NCI-H2227 treated with DMSO at 0.1 percent for 48 hours (cell line): ENCODE measurements at places on chromosomes 3 and 15.

GRCh38 chr3:81549388-81549787, 212.1 kb downstream of the GBE1 start:
- DNase-seq, result no peak

DNA sequence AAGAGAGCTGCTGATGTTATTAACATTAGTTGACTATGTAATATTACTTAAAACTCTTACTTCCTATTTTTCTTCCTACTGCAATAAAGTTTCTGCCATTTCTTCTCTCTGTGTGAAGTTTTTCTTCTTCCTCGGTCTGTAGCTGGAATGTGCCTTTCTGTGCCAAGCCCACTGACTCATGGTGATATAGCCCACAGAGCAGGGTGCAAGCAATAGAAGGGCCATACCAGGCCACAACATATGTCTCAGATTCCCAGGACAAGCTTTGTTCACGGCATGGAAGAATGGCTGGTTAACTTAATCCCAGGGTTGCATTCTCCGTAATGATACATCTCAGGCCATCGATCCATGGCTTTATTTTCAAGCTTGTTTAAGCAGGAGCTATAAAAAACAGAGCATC, 815.3 kb downstream of the TUSC7 start:
- DNase-seq, result no peak

DNA sequence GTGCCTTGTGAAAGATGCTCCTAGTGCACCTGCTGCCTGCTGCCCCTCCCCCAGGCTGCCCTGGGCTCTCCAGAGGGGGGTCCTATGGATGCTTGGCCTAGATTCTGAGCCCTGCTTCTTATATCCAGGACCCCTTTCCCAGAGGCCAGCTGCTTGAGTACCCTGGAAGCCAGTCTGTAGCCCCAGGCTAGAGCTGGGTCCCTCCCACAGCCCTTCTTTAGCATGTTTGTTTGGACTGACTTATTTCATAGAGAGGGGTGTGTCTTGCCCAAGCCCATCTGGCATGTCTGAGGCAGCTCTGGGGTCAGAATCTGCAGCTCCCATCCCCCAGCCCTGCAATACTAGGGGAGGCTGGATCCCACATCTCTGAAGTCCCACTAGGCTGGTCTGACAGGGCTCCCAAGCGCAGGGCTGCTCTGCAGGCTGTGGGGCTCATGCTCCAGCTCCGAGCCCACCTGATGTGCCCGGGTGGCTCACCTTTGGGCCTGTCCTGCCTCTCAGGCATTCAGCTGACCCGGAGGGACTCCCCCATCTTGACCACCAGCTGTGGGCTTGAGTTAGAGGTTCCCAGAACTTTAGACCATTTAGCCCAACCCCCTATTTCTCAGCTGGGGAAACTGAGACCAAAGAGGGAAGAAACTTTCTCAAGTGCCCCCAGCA, 3.1 kb downstream of the CHRNB4 start:
- DNase-seq, result no peak

- DNase-seq, result no peak
These were observed 68.1 kb downstream of the SENP2 start for GRCh38 chr3:185653949-185654757.

DNA sequence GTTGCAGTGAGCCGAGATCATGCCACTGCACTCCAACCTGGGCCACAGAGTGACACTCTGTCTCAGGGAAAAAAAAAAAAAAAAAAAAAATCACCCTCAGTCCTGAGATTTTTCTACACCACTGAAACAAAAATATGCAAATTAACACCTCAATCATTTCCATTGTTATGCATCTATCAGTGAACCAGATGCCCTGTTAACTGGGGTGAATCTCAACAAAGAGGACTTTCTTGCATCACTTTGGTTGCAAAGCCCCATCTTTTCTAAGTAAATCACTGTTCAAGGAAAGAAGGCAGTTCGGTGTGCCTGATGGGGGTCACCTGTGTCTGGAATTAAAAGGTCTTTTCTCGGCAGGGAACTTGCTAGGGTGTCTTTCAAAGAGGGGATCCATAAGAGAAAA, 421.6 kb downstream of the EPHB1 start:
- no peak for DNase-seq

DNA sequence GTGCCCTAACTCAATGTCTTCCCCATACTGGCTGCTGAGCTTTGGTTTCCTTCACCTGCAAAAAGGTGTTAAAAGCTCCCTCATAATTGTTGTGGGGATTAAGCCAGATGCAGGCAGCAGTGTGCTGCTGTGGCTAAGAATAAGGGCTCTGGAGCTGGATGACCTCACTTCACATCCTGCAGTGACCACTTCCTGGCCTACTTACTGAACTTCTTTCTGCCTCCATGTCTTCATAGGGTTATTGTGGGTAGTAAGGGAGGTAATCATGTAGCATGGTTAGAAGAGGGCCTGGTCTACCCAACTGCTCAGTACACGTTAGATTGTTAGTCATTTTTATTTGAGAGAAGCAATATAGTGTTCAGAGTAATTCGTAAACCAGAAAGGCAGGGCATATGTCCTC, 18.4 kb downstream of the GYG1 start:
- no peak for DNase-seq

GRCh38 chr3:195003006-195003892, 267.7 kb downstream of the XXYLT1 start:
- no peak for DNase-seq

GRCh38 chr3:184672977-184673870, 38.6 kb downstream of the MAGEF1 start:
- DNase-seq, result no peak

- no peak for DNase-seq
These were observed 82.3 kb downstream of the AAGAB start for GRCh38 chr15:67172172-67172571.

DNA sequence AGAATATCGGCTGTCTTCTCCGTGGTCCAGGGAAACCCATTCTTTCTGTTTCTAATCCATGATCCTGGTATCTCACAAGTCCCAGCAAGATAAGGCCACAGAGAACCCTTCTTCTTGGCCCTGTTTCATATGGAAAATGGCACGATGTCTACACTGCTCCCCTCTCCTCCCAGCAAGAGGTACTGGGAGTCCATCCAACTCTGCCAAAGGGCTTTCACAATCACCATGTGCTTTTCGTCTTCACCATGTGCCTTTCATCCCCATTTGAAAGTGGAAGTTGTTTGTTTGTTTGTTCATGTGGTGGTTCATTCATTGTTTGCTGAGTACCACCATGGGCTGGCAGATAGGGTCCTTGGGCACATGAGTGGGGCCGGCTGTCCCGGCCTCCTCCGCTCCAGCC, 5.5 kb downstream of the ITIH3 start:
- no peak for DNase-seq

DNA sequence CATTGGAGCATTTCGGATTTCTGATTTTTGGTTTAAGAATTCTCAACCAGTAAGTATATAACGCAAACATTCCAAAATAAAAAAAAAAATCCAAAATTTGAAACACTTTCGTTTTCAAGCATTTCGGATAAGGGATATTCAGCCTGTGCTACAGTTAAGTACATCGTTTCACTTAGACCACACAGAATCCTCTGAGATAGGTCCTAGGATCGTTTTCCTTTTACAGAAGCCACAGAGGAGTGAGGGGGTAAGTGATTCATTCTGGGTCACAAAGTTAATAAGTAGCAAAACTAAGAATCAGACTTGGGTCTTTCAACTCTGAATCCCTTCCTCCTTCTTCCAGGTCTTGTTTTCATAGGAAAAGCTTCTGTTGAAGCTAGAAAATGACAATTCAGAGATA, 249.3 kb downstream of the BBX start:
- no peak for DNase-seq

GRCh38 chr3:43104660-43105595, 951 bp downstream of the POMGNT2 start:
- DNase-seq, result no peak

DNA sequence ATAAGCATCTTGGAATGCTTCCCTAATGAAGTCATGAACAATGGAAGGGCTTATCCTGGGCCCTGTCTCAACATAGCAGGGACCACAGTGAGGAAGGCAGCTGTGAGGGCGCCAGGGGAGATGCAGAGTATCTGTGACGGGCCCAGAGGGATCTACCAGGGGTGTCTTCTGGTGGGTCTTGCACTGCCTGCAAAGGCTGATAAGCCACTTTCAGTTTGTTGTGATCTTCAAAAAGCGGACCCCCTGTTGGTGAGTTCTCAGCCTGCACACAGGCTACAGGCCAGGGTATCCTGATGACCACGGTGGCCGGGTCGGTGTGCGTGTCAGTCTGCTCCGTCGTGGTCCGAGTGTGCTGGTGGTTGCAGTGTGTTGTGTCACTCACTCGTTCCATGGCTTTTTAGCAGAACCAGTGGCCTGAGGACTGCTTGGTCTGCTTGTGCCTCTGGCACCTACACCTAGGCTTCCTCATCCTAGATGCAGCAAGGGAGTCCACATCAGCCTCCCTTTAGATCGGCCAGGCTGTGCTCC, 46.8 kb downstream of the CHDH start:
- no peak for DNase-seq

- DNase-seq, result peak; percentile 65
These were observed at the start of gene CYFIP1 for GRCh38 chr15:22980189-22981050. Gene CYFIP1, minus strand, starts transcription at chr15:22980368. Its CDS starts 33,083 bp downstream, at chr15:22947285.

DNA sequence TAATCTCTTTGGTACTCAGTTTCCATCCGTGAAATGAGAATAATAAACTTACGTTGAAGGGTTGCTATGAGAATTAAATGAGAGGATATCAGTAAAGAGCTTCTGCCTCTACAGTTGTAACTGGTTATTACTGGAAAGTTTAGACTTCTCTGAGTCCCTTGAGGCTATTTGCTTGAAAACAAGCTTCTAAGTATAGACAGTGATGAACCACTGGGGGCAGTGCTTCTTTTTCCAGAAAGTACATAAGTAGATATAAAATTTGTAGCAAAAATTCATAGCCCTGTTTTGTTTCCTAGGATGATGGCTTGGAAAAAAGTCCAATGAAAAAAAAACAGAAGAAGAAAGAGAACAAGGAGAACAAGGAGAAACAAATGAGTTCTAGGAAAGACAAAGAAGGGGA, 87.1 kb downstream of the RGMA start:
- DNase-seq, result no peak

DNA sequence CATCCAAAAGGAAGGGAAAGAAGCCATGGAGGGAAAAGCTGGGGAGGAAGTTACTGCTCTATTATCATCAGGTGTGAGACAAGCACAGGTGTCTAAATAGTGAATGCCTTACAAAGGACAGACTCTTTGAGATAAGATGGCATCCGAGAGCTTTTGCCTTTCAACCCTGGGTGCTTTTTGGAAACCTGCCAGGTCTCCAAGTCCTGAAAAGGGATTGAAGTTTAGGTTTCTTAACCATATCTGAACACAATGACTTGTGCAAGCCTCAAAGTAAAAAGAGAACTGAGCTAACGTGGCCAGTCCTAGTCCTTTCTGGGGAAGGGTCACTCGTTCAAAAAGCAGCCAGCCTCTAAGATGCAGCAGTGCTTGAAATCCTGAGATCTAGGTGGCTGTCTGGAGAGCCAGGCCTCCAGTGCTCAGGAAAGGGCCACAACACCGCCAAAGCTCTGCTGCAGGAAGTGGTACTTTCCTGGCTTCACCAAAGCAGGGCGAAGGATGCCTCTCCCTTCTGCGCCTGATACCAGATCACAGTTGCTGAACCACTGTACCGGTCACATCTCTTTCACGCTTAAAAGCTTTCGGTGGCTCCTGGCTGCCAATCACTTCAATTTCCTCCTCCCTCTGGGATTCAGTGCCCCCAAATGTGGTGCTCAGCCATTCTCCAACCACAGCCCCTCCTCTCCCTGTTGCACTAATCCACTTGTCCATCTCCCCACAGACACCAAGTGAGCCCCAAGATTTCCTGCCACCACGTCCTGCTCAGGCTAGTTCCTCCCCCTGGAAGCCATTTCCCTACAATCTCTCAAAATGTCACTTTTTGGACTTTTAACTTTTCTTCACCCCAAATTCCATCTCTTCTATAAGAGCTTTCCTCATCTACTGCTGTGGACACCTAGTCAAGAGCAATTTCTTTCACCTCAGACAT, 104.1 kb upstream of the LPP start:
- no peak for DNase-seq

GRCh38 chr3:109177908-109178307, 41.4 kb downstream of the C3orf85 start:
- DNase-seq, result no peak

GRCh38 chr15:44035781-44036699, 159.0 kb downstream of the FRMD5 start:
- no peak for DNase-seq

- no peak for DNase-seq
These were observed 6.2 kb upstream of the ZNF774 start for GRCh38 chr15:90345857-90346256.

DNA sequence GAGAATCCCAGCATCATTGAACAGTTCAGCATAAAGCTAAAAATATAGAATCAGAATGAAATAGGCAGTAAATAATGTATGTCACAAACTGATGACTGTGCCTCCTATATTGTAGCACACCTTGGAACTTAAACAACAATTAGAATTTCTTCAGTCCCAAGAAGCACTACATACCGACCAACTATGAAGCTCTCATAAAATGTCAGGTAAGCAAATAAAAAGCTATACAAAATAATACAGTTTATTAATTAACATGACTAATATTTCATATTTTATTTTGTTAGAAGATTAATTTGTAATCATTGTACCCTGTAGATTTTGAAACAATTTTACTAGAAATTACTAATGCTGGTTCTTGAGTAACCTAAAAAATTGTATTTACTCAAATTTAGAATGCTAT, 85.1 kb upstream of the GK5 start:
- DNase-seq, result no peak

GRCh38 chr3:112931736-112932521, 43.0 kb downstream of the CD200R1 start:
- DNase-seq, result no peak

DNA sequence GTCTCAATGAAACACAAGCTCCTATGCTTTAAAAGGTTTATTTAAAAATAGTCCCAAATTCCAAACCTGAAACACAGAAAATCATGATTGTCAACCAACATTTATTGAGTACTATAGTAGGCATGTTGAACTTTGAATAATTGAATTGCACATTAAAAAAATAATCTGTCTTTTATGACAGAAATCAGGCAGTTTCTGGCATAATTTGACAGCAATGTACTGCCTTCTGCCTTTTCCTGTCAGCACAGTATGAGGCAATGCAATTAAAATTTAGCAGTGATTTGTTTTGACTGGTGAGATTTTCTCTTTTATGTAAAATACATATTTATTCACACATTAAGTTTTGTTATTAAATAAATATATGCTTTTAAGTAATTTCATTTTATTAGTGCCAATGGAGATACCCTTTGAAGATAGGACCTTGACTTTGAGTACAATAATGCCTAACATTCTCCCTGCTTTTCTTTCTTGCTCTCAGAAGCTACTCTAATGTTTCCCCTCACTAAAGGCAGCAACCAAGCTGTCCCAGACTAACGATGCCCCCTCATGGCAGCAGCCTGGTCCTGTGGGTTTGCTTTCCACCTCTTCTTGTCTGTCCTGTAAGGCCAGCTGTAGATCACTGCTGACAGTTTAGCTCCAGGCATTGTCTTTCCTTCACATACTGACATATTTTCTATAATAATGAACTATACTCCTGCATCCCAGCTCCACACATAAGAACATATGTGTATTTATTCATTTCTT, 346.7 kb downstream of the IL20RB start:
- no peak for DNase-seq

DNA sequence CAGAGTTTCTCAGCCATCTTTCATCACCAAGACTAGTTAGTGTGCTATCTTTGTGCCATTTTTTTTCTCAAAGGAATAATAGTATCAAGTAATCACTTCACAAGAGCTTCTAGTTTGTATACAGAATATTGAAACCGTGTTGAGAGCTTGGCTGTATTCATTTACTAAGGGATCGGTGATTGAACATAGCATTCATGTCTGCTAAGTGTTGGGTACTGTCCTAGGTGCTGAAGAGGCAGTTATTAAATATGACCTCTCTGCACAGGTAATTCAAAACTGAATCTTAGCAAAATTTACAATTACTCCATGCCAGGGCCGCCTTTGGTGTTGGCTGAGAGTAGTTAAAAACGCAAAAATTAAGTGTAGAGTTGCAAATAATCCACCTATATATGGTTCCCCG, 355.3 kb upstream of the RORA start:
- no peak for DNase-seq
